NCI-H2081 (cell line): ENCODE measurements at places on chromosomes 6 and 20.

- DNase-seq: no peak
Observed at GRCh38 chr6:168145747-168146596, 67.0 kb upstream of the FRMD1 start.

DNA sequence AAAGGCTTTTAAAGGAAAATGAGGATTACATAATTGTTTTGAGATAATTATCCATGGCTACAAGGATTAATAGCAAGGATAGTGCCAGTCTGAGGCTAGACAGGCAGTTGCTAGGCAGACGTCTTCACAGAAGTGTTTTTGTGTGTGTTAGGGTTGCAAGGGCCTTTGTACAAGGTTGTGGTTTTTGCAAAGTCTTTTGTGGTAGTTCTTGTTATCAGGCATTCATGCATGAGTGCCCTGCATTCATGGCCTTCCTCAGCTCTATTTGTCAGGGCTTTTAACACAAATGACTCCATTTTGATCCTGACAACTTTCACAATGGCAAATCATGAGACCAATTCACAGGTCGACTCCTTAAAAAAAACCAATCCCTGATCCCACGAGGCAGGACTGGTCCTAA is 68.1 kb upstream of the TXNDC5 start:
- peak; percentile 21 for DNase-seq

GRCh38 chr6:42402184-42402583 is 49.5 kb downstream of the TRERF1 start:
- DNase-seq: no peak

DNA sequence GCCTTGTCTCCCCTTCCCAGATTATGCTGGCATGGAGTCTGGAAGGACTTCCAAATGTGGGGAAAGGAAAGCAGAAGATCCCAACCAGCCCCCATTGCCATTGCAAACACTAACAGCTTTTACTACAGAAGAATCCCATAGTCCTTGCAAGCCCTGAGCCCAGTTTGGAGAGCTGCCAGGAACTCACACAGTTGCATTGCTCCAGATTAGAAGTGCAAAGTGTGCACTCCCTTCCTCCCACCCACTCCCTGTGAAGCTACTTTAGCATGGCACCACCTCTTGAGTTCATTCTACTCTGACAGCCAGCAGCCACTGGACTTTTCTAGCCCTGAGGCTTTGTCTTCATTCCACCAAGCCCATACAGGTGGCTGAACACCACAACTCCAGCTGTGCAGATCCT is 67.6 kb downstream of the SLC22A2 start:
- no peak for DNase-seq

GRCh38 chr6:130215526-130215925 is 7.2 kb downstream of the SAMD3 start:
- DNase-seq: no peak

DNA sequence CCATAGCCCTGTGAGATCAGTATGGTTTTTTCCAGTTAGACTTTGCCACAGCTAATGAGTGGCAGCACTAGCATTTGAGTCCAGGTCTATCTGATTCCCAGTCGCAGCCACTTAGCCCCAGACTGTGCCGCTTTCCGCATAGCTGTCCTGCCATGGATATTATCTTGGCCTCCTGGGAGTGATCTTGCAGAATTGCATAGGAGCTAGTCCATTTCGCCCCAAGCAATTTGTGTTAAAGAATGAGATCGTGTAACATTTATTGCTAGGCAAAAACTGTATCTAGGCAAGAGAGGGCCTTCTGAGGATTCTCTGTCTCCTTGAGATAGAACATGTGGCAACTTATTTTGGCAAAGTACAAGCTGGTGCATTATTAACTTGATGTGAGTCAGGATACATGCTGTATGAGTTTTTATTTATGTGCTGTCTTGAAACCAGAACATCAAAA is 74.2 kb downstream of the EZR start:
- DNase-seq: no peak

- DNase-seq: no peak
Observed at GRCh38 chr6:147752689-147753403, 244.4 kb downstream of the SAMD5 start.

- DNase-seq: peak; percentile 4
Observed at GRCh38 chr6:155158030-155158843, 105.6 kb upstream of the CLDN20 start.

- no peak for DNase-seq
Observed at GRCh38 chr20:51338692-51339440, 203.7 kb downstream of the NFATC2 start.

GRCh38 chr6:2509711-2510110 is 241.0 kb downstream of the MYLK4 start:
- DNase-seq: no peak

GRCh38 chr6:137903933-137904821 is 37.1 kb downstream of the TNFAIP3 start:
- DNase-seq: no peak

DNA sequence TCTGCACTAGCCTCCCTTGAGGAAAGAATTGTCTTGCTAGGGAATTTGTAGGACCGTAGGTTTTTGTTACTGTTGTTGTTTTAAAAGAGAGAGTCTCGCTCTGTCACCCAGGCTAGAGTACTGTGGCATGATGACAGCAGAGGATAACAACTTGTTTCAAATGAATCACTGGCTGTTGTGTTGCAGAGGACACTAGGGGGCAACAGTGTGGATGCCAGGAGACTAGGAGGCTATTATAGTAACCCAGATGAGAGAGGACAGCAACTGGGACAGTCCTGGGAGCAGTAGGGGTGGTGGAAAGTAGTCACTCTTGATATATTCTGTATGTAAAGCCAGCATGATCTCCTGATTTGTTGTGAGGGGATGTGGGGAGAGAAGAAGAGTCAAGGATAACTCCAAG is 41.8 kb upstream of the LAMA4 start:
- DNase-seq: no peak

DNA sequence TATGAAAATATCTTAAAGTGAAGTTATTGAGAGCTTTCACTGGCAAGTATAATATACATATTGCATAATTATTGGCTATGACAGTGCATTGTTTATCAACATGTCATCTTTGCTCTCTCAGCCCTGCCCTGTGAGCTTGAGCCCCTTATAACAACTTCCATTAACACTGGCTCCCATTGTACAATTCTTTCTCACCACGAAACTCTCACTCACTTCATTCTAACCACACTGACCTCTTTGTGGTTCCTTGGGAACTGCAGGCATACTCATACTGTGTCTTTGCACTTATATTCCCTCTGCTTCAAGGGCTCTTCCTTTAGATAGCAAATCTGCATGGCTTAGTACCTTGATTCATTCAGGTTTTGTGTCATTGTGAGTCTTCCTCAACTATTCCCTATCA is 411.8 kb downstream of the CDKAL1 start:
- DNase-seq: no peak

DNA sequence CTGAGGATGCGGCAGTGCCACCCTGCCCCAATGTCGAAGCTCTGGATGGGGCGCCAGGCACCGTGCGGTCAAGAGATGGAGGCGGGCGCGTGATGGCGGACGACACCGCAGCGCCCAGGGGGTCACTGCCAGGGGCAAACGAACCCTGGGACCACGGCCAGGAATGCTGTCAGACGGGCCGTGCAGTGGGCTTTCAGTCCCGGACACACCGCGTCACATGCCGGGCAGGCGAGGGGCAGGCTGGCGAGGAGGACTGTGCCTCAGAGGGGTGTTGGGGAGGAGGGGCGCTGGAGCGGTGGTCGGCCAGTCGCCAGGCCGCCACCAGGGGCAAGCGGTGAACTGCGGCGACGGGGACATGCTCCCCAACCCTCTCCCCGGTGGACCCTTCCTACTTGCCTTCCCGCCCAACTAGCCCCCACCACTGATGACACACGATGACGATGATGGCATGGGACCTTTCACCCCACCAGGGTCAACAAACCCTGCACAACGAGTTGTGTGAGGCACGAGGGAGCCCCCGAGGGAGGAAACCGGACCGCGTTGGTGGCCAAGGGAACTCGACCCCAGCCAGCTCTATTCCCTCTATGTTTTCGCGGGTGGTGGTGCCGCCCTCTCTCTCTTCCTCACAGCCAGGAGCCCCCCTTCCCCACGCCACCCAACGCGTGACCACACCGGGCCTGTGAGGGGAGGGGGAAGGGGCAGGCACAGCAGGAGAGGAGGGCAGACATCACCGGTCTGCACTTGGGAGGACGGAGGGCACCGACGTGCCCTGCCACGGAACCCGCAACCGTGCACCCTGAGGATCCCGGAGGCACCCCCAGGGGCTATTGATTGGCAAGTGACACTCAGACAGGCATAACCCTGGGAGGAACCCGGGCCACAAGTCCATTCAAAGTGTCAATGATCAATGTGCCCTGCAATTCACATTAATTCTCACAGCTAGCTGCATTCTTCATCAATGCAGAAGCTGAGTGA is 1960.9 kb upstream of the DEFB115 start:
- DNase-seq: no peak

DNA sequence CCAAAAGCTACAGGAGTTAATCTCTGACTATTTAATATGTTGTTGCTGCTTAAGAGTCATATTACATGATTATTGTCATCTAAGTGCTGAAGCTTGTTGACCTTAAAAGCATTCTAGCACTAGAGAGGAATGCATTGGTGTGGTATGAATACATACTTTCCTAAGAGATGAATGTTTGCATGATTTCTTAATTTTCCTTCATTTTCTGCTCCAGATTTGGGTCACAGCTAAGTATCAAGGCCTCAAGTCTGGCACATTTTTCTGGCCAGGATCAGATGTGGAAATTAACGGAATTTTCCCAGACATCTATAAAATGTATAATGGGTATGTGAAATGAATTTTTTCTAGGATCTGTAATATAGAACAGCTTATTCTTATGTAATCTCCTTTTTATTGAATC is 53.6 kb downstream of the ENPP1 start:
- DNase-seq: no peak

DNA sequence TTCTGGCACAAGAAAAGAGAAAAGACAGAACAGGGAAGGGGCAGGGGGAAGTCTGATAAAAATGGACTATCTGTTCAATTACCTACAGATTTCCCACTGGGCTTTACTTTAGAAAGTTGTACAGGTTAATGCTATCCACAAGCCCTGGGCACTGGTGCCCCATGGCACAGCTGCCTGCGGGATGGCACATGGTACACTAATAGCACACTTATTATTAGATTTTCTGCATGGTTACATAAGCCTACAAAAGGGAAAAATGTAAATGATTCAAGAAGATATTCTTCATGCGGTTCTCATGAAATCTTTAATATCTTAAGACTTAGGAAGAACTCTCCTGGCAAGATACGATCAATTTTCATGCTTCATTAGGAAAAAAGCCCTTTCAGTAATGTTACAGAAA is 137.5 kb downstream of the GMPR start:
- no peak for DNase-seq

GRCh38 chr6:157560691-157561413 is 179.9 kb downstream of the ZDHHC14 start:
- DNase-seq: peak; percentile 55

DNA sequence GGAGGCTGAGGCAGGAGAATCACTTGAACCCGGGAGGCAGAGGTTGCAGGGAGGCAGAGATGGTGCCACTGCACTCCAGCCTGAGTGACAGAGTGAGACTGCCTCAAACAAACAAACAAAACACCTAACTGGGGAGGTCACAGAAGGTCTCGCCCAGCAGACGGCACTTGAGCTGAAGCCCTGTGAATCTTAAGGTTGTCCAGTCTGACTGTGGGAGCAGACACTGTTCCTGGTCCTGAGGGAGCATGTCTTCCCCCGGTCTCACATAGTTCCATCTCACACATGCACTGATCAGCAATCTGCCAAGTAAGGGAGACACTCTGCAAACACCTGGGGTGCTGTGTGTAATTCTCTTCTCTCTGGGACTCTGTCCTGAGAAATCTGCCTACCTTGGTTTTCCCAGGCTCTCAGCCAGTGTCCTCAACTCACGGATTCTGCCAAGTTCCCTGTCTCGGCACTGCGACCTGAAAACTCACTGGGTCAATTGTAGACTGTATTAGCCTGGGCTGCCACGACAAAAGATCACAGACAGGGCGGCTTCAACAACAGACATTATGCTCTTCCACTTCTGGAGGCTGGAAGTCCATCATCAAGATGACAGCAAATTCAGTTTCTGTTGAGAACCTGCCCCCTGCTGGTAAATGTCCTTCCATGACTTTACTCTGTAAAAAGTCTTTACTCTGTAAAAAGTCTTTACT is 94.3 kb downstream of the JPH2 start:
- no peak for DNase-seq

DNA sequence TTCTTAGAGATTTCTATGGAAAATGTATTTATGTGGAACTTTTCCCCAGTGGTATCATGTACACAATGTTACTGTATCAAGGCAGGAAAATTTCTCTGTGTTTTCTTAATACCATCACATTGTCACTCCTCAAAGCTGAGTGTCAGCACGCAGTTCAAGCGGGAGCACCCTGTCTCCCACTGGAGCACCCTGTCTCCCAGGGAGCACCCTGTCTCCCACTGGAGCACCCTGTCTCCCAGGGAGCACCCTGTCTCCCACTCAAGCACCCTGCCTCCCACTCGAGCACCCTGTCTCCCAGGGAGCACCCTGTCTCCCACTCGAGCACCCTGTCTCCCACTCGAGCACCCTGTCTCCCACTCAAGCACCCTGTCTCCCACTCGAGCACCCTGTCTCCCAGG is 51.3 kb downstream of the PSMG4 start:
- no peak for DNase-seq

GRCh38 chr20:2172305-2173175 is 70.9 kb downstream of the STK35 start:
- peak; percentile 35 for DNase-seq

GRCh38 chr6:137163732-137164318 is 9.6 kb downstream of the IL22RA2 start:
- DNase-seq: no peak

- DNase-seq: no peak
Observed at GRCh38 chr6:66128656-66129055, 421.6 kb upstream of the EYS start.

- no peak for DNase-seq
Observed at GRCh38 chr6:136611746-136612145, 61.5 kb upstream of the MAP7 start.

GRCh38 chr6:34275128-34275804 is 26.5 kb upstream of the SMIM29 start:
- DNase-seq: no peak

DNA sequence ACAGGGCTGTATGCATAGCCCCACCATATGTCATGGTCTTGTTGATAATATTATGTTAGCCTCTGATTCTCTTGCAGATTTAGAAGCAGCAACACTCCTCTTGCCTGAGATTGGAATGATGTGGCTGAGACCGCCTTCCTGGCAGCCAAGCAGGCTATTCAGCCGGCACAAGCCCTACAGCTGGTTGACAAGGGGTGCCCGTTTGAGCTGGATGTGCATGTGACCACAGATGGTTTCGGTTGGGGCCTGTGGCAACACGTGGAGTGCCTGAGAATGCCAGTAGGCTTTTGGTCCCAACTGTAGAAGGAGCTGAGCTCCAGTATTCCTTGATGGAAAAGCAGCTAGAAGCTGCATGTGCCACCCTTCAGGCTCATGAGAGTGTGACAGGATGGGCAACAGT is 303.6 kb upstream of the POU3F2 start:
- no peak for DNase-seq
